ENCODE measurements at places on chromosomes 3 and 15. TPM values are rescaled to one million over a fixed set of nuclear protein-coding genes. Genes with fewer than 3 reads are reported as not detected.

GRCh38 chr3:60591267-60591666 is 660.0 kb downstream of the FHIT start:
- H3K36me3 ChIP-seq = peaks cover 4% of the 10 kb centered on the region
- no peaks in the 10 kb centered on the region for H3K27me3 ChIP-seq
- no peak overlapping the region for H3K27ac ChIP-seq
- no peak overlapping the region for H3K4me3 ChIP-seq

- H3K27me3 ChIP-seq = peaks cover 40% of the 10 kb centered on the region
- peak overlapping the region; percentile 36 for H3K27ac ChIP-seq
- H3K4me1 ChIP-seq = peaks cover 61% of the 10 kb centered on the region
- peak overlapping the region; percentile 94 for H3K4me3 ChIP-seq
Measured at GRCh38 chr3:28575100-28575745, 226.6 kb upstream of the AZI2 start.

GRCh38 chr3:131216330-131216729 is 165.2 kb upstream of the NUDT16 start:
- no peak for DNase-seq
- no peak overlapping the region for H3K4me3 ChIP-seq
- no peak overlapping the region for H3K27ac ChIP-seq

DNA sequence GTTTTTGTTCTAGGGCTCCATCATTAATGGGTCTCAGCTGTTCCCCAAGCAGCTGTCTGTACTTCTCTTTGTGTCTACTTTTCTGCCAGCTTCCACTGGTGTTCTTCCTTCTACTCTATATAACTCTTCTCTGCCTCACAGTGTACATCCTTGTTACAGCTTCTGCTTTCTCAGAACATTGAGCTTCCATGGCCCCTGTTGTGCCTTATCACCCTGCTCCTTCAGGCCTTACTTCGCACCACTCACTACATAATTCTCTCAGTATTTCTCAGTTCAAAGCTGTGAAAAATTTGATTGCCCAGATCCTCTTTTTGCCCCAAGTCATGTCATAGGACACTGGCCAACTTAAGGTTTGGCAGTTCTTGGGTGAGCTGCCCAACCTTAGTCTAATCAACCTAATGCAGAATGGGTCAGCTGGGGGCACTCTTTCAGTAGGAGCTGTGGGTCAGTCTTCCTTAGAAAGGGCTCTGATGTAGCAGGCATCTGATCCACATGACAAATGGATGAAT is 28.9 kb downstream of the CSTA start:
- no peak for DNase-seq
- no peaks in the 10 kb centered on the region for H3K4me1 ChIP-seq
- peaks cover 7% of the 10 kb centered on the region for H3K36me3 ChIP-seq
- no peak overlapping the region for H3K4me3 ChIP-seq

- no peaks in the 10 kb centered on the region for H3K36me3 ChIP-seq
- DNase-seq = no peak
- no peaks in the 10 kb centered on the region for H3K27me3 ChIP-seq
- H3K27ac ChIP-seq = peak overlapping the region; percentile 14
Measured at GRCh38 chr3:100270215-100270583, 9.4 kb downstream of the TBC1D23 start.

GPR62 gene
- 0.46 TPM for total RNA-seq

DNA sequence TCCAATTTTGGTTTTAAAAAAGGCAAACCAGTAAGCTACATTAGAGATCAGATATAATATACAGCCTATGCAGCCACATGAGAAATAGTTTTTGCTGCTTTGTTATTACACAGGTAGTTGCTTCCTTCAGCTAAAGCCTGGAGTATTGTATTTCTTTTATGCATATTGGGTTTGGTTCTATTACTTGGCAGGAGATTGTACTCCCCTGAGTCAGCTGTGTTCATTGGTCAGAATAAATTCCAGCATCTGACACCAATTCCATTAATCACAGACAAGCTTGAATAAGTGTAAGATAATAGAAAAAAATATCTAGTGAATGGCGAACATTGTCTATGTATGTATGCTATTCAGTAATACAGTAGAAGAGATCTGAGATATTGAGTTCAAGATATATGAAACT is 26.1 kb upstream of the ZCWPW2 start:
- peaks cover 9% of the 10 kb centered on the region for H3K4me1 ChIP-seq
- DNase-seq = no peak

GRCh38 chr3:45646051-45646585 is 43.1 kb upstream of the SACM1L start:
- no peak overlapping the region for H3K27ac ChIP-seq
- no peaks in the 10 kb centered on the region for H3K27me3 ChIP-seq
- H3K4me3 ChIP-seq = no peak overlapping the region
- H3K36me3 ChIP-seq = peaks cover 10% of the 10 kb centered on the region
- H3K4me1 ChIP-seq = peaks cover 35% of the 10 kb centered on the region

TUBGCP4 gene
- total RNA-seq = 25.4 TPM

GRCh38 chr3:141402476-141403171 is 34.3 kb downstream of the ZBTB38 start:
- peak; percentile 77 for DNase-seq
- no peak overlapping the region for H3K27ac ChIP-seq
- H3K4me1 ChIP-seq = peaks cover 33% of the 10 kb centered on the region

FEZF2 gene
- total RNA-seq = not detected

- no peak for DNase-seq
- no peaks in the 10 kb centered on the region for H3K36me3 ChIP-seq
- H3K27ac ChIP-seq = no peak overlapping the region
- H3K4me1 ChIP-seq = peaks cover 7% of the 10 kb centered on the region
- no peak overlapping the region for H3K4me3 ChIP-seq
Measured at GRCh38 chr15:78509726-78510312, 2.4 kb downstream of the HYKK start.

- H3K27me3 ChIP-seq = no peaks in the 10 kb centered on the region
- H3K36me3 ChIP-seq = peaks cover 15% of the 10 kb centered on the region
- no peak overlapping the region for H3K4me3 ChIP-seq
- H3K27ac ChIP-seq = no peak overlapping the region
Measured at GRCh38 chr3:12803371-12803770, 6.9 kb downstream of the CAND2 start.

DNA sequence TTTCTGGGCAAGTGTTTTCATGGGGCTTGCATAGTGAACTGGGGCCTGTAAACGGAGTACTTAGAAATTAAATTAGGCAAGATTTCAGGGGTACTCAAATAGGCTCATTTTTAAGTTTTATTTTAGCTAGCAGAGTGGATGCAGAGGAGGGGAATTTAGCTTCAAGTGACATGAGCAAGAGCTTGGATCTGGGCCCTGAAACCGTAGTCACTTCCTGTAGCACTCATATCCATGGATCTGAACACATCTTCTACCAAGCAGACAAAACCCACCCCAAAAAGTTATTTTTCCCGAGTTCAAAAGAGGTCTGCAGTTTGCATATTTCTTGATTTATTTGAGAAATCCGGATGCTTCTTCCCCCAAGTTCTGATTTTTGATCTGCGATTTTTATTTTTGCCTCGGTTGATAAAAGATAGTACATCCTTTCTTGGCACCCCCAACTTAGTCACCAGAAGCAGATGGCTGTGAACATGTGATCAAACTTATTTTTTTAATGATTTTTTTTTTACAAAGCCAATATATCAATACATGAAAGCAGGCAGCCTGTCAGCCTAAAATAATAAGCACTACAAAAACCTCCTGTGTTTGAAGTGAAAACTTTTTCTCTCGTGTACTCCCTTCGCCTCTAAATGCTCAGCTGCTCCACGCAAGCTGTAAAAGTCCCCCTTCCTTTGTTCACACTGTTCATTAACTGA is 36.6 kb upstream of the STT3B start:
- H3K4me1 ChIP-seq = peaks cover 6% of the 10 kb centered on the region
- H3K4me3 ChIP-seq = no peak overlapping the region
- no peak for DNase-seq
- H3K36me3 ChIP-seq = no peaks in the 10 kb centered on the region

DNA sequence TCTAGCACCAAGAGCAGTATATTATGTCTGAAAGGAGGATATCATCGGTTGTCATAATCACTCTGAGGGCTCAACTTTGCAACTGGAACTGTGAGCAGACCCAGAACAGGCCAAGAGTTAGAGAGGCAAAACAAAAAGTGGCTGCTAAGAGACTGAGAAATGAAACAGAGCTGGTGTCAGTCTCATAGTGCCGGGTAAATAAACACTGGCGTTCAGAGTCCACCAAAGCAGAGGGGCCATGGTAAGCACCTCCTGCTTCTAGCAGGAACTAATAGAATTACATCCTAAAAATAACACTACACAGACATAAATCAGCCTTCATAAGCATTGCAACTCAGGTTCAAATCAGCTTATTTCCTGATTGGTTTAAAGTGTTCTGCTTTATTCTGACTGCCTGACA is 10.3 kb upstream of the IL12A start:
- no peaks in the 10 kb centered on the region for H3K36me3 ChIP-seq
- no peak overlapping the region for H3K27ac ChIP-seq
- H3K27me3 ChIP-seq = no peaks in the 10 kb centered on the region
- no peak for DNase-seq
- no peak overlapping the region for H3K4me3 ChIP-seq

GRCh38 chr15:75827691-75828090 is 15.6 kb upstream of the UBE2Q2 start:
- no peak overlapping the region for H3K27ac ChIP-seq
- H3K36me3 ChIP-seq = no peaks in the 10 kb centered on the region
- H3K27me3 ChIP-seq = peaks cover 2% of the 10 kb centered on the region
- H3K4me3 ChIP-seq = no peak overlapping the region

- H3K27ac ChIP-seq = no peak overlapping the region
- DNase-seq = no peak
- H3K27me3 ChIP-seq = no peaks in the 10 kb centered on the region
- H3K4me3 ChIP-seq = no peak overlapping the region
- H3K4me1 ChIP-seq = peaks cover 16% of the 10 kb centered on the region
Measured at GRCh38 chr3:54882129-54882833, 45.6 kb downstream of the LRTM1 start.

DNA sequence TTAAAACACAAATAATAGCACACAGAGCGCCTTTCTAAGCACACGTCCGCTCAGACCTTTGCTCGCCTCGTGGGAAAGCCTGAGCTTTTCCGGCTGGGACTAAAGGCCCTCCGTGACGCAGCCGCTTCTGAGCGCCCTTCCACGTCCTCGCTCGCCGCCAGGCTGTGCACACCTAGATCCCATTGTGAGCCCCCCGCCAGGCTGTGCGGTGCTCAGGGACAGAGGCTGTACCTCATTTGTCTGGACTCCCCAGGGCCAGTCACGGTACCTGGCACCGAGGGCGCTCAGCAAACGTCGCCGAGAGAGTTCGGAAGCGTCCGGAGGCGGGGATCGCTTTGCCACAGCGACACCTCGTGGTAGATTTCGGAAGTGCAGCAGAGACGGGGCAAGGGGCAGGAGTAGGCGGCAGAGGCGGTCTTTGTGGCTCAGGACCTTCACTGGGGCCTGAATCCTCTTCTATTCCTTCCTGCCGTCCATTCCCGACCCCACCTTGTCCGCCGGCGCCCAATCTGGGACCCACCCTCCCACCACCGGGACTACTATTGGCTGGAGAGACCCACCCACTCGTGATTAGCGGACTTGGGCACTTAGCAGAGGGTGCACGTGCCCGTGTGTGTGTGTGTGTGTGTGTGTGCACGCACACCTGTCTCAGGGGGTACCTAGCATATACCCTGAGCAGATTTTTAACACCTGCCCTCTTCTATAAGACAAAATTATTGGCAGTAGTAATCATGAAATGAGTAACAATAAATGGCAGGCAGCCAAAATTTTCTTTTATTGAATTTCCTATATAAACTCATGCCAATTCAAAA is 65.6 kb downstream of the RHCG start:
- no peaks in the 10 kb centered on the region for H3K36me3 ChIP-seq
- peak overlapping the region; percentile 72 for H3K4me3 ChIP-seq
- no peak overlapping the region for H3K27ac ChIP-seq
- H3K4me1 ChIP-seq = peaks cover 15% of the 10 kb centered on the region
- H3K27me3 ChIP-seq = peaks cover 32% of the 10 kb centered on the region

DNA sequence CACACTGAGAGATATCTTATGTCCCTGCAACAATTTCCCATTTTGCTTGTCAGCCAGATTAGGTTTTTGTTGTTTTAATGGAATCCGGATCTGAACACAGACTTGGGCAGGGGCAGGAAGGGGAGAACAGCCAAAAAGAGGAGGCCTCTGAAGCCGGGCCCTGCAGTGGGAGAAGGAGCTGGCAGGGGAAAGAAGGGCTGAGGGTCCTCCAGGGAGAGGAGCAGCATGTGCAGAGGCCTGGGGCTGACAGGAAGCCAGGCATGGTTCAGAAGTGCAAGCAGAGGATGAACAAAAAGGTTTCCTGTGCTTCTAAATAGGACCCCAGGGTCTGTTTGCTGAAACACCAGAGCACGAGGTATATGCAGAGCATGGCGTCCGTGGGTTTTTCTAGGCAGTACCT is 49.1 kb upstream of the POMGNT2 start:
- DNase-seq = no peak
- no peak overlapping the region for H3K4me3 ChIP-seq
- H3K36me3 ChIP-seq = no peaks in the 10 kb centered on the region
- peaks cover 14% of the 10 kb centered on the region for H3K27me3 ChIP-seq
- H3K4me1 ChIP-seq = peaks cover 6% of the 10 kb centered on the region
- H3K27ac ChIP-seq = no peak overlapping the region

DNA sequence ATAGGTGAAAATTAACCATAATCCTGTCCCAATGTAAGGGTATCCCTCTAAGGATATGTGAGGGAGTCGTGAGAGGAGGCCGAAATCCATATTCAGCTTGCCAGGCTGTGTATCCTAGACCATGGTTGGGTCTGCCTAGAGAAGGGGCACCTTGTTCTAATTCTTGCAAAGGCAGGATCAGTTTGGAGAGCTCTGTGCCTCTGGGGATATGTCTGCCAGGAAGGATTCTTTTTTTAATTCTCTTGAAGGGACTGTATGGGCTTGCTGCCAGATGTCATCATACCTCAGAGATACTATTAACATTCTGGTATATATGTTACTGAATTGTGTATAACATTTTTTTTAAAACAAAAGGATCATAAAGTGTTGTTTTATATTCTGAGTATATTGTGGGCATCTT is 2.4 kb downstream of the ATP1B3 start:
- peak overlapping the region; percentile 88 for H3K4me3 ChIP-seq
- H3K36me3 ChIP-seq = peaks cover 19% of the 10 kb centered on the region
- H3K4me1 ChIP-seq = peaks cover 40% of the 10 kb centered on the region
- no peak overlapping the region for H3K27ac ChIP-seq
- DNase-seq = no peak

DNA sequence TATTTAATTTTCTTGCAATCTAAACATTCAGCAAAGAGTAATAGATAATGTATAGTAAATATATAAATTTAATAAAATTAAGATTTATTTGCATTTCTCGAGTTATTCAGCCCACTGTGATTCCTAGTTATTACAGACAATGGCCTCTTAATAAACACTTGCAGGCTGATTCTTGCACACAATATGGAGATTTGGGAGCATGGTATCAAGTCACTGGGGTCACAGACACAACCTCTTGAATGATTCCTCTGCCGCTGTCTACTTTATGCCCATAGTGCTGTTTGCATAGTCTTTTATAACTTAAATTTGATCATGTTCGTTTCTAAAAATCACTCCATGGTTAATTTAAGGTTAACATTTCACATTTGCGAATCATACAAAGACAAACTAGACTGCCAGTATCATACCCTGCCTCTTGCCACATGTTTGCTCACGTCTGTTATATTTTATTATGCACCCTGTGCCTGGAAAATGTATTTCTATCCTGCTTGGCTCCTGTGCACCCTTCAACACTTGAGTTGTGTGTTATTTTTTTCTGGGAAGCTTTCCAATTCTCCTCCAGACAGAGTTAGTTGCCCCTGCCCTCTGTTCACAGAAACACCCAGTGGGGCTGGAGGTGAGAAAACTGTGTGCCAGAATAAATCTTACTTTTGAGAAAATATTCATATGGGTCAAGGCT is 206.3 kb upstream of the ROBO1 start:
- H3K27me3 ChIP-seq = no peaks in the 10 kb centered on the region
- H3K4me1 ChIP-seq = no peaks in the 10 kb centered on the region
- no peaks in the 10 kb centered on the region for H3K36me3 ChIP-seq
- H3K4me3 ChIP-seq = no peak overlapping the region
- DNase-seq = no peak

Data from WTC11 (cell line).